ENCODE measurements at places on chromosomes 12 and 14.

GRCh38 chr12:109716512-109717389 is 3.1 kb downstream of the FAM222A start:
- no peak for DNase-seq

- no peak for DNase-seq
These were observed 319.4 kb downstream of the KCNC2 start for GRCh38 chr12:74890237-74890599.

DNA sequence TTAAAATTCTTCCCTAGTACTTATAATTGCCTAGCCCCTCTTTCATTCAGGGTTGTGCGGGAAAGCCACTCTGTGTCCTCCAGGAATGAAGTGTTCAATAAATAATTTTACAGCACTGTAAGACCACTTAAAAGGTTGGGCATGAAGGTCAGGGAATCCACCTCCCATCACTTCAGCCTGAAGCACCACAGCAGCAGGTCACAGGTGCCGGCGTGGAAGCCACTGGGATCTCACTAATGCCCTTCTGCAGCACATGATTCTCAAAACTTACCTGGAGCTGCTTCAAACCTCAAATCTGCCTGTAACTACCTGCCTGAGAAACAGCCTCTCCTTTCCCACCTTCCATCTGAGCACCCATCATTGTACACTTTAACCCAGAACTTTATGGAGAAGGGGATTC is 159.5 kb downstream of the ANO4 start:
- DNase-seq: no peak

DNA sequence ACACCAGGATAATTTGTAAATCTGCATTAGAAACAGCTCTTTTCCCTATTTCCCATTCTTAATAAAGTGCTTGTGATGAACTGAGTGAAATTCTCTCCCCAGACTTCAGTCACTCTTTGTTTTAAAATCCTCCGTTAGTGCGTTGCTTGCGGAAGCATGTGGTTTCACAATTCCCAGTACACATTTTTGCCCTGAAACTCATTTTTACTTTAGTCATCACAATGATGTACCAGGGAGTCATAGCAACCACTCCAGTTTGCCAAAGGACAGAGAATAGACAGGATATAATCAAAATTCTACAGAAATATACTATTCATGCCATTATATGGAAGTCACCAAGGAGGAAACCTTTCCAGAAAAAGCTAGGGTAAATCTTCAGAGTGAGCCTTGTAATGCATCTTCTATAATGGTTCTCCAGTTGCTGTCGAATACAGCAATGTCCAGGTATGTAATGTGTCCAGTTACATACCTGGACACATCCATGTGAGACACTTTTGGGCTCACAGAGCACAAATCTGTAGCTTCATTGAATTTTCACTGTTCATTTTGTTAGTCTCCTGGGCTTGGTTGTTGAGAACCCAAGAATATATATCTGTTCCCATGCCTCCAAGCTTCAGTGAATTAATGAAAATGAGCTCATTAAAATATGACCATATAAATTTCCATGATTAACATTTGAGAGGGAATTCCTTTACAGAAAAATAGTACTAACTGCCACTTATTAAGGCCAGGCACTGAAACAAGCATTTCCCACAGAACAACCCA is 57.8 kb downstream of the GPR135 start:
- no peak for DNase-seq

- peak; percentile 85 for DNase-seq
These were observed 127.8 kb downstream of the TSPAN9 start for GRCh38 chr12:3204730-3205531.

DNA sequence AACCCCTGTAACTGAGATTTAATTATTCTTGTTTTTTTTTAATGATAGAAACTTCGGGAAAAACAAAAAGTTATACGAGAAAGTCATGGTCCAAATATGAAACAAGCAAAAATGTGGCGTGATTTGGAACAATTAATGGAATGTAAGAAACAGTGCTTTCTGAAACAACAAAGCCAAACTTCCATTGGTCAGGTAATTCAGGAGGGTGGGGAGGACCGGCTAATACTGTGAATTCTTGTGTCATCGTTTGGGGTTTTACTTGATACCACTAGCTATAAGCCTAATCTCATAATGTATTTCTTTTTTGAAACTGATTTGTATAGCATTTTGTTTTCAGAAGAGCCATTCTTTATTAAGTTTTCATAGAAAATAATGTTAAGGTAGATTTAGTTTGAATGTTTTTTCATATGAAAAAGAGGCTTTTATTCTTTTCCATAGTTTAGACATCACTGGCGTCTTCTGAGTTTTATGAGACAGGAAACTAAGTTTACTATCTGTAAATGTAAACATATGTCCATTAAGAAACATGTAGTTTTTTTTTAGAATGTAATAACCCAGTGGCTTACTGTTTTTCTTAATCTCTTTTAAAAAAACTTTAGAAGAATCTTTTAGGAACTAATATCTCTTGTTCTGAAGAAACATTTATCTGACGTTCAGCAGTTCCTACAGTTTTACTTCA is 62.9 kb upstream of the ATP2A2 start:
- DNase-seq: no peak

DNA sequence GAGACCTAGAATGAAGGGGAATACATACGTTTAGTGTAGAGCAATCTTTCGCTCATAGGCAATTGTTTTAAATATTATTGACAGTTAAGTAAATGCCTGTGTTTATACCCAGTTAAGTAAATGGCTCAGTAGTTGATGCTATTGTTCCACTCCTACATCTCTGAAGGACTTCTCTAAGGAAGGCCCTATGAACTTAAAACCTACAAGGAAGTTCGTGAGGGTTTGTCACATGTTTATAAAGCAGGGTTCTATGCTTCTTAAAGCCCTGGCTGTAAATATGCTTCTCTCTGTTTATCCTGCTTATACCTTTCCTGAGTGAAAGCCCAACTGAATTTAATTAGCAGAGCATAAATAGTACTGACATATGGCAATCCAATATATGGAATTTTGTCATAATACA is 282.1 kb upstream of the NPAS3 start:
- DNase-seq: no peak

DNA sequence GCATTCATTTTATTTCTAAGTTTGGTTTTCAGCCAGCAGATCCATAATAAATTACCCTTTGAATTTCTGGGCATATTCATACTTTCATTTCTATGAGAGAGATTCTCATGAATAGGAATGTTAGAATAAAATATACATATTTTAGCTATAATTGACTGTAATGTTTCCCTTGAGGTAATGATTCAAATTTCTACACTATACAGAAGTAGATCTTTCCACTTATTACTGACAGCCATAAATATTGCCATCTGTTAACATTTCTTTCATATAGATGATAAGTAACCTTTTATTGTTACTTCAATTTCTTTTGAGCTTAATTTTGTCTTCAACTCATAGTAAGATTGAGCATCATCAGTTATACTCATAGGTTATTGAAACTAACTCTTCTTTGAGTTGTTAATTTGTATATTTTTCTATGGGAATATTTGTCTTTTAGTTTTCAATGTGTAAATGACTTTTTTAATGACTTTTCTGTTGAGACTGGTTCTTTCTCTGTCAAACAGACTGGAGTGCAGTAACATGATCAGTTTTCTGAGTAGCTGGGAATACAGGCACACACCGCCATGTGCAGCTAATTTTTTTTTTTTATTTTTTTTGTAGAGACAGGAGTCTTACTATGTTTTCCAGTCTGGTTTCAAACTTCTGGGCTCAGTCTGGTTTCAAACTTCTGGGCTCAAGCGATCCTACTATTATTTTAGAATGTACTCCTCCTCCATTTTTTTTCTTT is 991.6 kb downstream of the SLC6A15 start:
- no peak for DNase-seq

DNA sequence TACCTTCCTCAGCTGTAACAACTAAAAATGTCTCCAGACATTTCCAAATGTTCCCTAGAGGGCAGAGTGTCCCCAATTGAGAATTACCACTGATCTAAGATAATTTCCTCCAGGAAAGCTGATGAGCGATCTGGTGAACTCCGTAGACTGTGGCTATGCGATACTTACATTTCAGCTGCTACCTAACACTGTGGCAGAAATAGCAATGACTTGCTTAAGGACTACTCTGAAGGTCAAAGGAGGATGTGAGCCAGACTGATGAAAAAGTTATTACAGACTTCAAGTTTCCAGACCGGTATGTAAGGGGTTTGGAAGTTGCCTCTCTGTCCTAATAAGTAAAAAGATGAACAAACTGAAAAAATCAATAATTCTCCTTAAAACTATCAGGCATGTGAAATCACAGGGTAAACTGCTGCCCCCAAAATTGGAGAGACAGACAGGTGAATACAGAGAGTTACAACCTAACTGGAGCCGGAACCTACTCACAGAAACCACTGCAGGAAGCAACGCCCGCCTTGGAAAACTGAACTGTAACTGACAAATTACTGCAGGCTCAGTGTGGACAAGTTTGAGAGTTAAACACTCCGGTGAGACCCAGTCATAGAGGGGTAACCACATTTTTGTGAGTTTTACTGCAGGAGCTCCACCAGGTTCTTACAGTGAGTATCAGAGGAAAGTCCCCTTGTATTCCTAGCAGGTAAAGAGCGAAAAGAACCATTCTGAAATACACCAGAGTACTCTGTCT is 60.0 kb upstream of the PARP11 start:
- DNase-seq: no peak

DNA sequence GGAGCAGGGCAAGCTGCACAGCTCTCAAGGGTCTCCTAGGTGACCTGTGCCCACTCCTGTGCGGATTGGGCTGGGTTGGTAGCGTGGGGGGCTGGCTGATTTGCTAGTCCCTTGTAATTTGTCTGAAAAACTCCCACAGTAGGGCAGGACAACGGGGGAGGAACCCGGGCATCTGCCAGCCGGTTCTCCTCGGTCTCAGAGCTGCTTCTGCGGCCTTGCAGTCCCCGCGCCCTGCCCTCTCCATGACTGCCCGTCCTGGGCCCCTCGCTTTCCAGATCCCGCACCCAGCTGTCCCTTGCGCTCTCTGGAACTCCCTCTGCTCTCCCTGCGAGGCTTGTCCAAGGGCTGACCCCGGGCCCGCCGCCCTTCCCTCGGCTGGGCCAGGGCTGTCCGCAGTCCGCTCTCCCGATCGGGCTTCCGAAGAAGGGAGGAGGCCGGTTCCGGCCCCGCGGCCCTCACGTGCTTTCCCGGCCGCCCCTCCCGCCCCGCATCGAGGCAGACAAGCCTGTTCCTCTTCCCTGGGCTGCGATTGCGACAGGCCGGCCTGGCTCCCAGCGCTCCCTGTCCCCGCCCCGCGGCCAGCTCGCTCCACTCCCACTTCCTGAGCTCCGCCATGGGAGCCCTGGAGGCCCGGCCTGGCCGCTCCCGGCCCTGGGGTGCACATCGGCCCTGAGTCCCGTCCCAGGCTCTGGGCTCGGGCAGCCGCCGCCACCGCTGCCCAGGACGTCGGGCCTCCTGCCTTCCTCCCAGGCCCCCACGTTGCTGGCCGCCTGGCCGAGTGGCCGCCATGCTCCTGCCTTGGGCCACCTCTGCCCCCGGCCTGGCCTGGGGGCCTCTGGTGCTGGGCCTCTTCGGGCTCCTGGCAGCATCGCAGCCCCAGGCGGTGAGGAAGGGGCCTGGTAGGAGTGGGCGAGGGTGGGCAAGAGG is at the start of gene LTBR:
TSS of gene LTBR (plus strand) at position 591 of the 927 bp plus-strand sequence. CDS start at position 788, 197 bp downstream.
- DNase-seq: no peak

GRCh38 chr14:88079624-88080023 is 74.7 kb downstream of the GPR65 start:
- DNase-seq: no peak

DNA sequence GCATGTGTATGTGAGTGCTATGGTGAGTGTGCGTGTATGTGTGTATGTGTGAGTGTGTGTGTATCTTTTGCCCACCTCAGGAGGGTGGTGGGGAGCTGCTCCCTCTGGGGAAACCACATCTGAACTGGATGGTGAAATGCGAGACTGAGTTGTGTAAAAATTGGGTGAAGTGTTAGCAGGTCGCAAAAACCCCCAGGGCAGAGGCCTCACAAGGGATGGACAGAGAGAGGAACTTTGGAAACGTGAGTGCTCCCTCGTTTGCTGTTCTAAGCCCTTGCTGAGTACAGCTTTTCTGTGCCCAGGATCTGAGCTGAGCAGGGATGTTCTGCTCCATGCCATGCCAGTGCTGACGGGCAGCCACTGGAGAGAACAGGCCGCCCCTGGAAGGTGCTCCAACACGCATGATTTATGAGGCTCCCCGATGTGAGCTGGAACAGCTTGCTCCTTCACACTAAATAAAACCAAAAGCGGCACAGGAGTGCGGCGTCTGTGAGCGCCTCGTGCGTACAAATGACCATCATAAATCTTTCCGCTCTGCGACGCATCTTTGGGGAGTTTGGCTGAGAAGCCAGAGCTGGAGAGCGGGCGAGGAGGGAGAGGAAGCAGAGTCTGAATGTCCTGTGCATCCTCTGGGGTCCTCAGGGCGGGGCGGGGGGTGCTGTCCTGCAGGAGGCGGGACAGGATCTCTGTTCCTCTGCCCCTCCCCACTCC is 14.1 kb upstream of the GALNT9 start:
- no peak for DNase-seq

GRCh38 chr14:42665083-42665482 is 1058.4 kb downstream of the LRFN5 start:
- peak; percentile 64 for DNase-seq

Data from NCI-H524 treated with DMSO at 0.1 percent for 48 hours (cell line).